Fibroblast of mammary gland (primary cell): ENCODE measurements at places on chromosomes 5 and 9.

GRCh38 chr5:106020894-106021293, 1649.8 kb downstream of the EFNA5 start:
- DNase-seq, result no peak

- no peak for DNase-seq
Measured at GRCh38 chr5:32814141-32814540, 103.0 kb downstream of the NPR3 start.

- no peak for DNase-seq
Measured at GRCh38 chr5:90437663-90438062, 28.1 kb upstream of the CETN3 start.

DNA sequence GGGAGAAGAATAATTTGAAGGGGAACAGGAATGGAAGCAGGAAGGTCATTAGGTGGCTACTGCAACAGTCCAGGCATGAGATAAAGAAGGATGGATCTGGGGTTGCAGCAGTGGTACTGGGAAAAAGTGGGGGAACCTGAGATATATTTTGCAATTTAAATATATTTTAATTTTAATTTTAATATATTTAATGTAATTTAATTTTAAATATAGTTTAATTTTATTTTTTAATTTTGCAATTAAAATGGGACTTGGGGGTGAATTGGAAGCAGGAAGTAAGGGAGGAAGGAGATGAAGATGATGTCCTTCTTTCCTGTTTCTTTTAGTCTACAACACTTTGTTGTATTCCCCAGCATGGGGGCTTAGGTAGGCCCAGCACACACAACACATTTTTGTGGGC, 369.8 kb downstream of the GADD45G start:
- DNase-seq, result no peak

DNA sequence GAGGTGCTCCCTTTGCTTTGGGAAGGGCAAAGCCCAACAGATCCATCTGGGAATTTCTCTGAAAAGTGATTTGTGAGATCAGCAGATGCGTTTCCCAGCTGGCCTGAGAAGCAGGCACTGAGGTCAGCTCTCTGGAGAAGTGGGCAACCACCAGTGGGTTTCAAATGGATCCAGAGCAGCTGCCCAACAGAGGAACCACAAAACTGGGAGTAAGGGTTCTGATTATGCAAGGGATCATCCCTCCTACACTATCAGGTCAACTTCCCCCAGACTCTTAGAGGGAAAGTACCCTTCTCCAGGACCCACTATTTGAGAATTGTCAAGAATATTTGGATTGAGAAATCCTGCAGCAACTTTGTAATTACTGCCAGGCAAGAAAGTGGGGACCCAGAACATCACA, 21.7 kb downstream of the CCL28 start:
- DNase-seq, result no peak

- no peak for DNase-seq
Measured at GRCh38 chr5:99644822-99645221, 716.0 kb upstream of the CHD1 start.
